B cell (primary cell): ENCODE measurements at places on chromosomes 7 and 10. TPM values are rescaled to one million over a fixed set of nuclear protein-coding genes. Genes with fewer than 3 reads are reported as not detected.
A peak's percentile ranks its signal among the peaks of the same experiment; 100 is the strongest.

The HMX2 gene
- not detected in 2 replicates for total RNA-seq

The LOXL4 gene
- total RNA-seq = not detected in 2 replicates

The SEMA3D gene
- total RNA-seq = 0.36 and 0.59 TPM in 2 replicates

DNA sequence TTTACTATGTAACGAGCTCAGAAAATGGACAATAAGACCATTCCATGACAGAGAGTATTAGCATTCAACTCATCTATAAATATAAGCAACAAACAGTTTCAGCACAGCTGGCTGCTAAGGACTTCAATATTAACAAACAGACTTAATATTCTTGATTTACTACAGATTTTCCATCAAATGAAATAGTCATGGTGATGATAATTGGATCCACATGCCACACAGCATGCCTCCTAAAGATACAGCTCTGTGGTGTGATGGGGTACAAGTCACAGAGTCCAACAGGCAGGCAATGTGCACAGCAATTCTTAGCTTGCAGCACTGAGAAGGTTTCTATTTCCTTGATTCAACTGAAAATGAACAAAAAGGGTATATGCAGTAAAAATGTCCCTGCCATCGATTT lies 54.0 kb downstream of the DOCK4 start:
- no peaks in the 10 kb centered on the region for H3K36me3 ChIP-seq
- no peaks in the 10 kb centered on the region for H3K4me1 ChIP-seq
- H3K27ac ChIP-seq = no peak overlapping the region
- H3K4me3 ChIP-seq = no peak overlapping the region

- peaks cover 7% of the 10 kb centered on the region for H3K36me3 ChIP-seq
- H3K4me3 ChIP-seq = no peak overlapping the region
- no peaks in the 10 kb centered on the region for H3K4me1 ChIP-seq
- H3K27ac ChIP-seq = no peak overlapping the region
These were observed 68.4 kb downstream of the RALA start for GRCh38 chr7:39691821-39692220.

DNA sequence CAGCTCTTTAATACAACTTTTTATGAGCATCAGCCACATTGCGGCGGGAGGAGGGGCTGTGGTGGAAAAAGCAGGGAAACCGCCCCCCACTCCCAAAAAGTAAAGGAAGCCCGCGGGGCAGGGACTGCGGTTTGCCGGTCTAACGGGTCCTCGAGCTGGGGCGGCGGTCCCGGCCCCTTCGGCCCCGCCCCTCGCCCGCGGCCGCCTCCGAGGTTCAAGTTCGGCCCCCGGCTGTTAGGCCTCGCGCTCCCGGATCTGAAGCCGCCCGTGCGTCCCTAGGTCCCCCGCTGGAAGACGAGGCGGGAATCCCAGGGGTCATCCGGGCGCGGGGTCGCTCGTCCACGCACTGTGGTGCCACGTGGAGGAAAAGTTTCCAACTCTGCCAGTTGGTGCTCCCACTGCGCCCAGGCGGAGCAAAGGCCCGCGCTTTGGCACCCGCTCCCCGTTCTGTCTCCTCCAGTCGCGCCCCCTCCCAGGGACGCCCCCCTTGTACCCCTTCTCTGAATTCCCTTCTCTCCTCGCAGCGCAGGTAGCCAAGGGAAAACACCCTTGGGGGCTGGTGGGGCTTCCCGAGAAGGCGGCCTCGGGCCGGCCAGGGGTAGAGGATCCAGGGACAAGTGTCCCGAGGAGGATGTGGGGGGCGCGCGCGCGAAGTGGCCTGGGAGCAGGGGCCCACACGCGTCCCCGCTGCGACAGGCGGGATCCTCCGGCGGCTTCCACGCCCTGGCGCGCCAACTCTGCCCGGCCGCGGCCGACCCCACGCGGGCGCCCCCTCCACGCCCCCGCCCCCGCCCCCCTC lies 798 bp upstream of the AUTS2 start:
- H3K27ac ChIP-seq = peak overlapping the region; percentile 77
- peak overlapping the region; percentile 65 for H3K4me3 ChIP-seq
- H3K27me3 ChIP-seq = no peaks in the 10 kb centered on the region
- DNase-seq = peak; percentile 69

DNA sequence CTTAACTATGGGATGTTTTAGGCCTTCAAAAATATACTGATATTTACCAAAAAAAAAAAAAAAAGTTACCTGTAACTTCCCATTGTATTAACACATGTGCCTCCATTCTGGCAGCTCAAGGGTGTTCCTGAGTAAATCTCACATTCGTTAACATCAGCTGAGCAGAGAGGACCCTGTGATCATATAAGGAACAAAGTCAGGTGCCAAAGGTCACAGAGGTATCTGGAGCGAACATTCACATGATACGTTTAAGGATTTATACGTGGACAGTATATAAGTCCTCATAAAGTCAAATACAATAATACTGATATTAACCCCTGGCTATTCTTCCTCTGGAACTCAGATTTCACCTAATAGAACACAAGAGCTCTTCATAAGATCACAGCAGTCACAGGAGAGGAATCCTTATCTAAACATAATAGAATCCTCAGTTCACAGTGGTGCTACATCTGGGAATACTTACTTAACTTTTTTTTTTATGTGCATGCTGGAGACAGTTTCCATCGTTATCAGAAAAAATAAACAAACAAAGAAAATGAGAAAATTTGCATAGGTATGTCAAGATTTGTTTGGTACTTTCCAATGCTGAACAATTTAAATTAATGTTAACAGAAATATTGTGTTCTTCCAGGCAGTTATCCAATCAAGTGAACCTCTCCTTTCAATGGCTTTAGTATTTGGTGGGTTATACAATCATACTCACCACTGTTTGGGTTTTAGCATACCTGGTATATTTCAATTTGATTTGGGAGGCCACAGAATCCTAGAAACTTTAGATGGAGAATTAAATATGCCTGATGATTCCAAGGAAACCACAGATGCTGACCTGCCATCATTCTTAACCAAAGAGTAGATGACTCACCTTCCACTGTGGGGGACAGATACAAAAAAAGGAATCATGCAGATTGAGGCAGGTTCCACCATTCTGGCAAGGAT lies 6.6 kb downstream of the CUBN start:
- no peaks in the 10 kb centered on the region for H3K36me3 ChIP-seq
- no peaks in the 10 kb centered on the region for H3K4me1 ChIP-seq
- no peaks in the 10 kb centered on the region for H3K27me3 ChIP-seq
- H3K4me3 ChIP-seq = no peak overlapping the region
